ENCODE measurements at places on chromosomes 6 and 20.

DNA sequence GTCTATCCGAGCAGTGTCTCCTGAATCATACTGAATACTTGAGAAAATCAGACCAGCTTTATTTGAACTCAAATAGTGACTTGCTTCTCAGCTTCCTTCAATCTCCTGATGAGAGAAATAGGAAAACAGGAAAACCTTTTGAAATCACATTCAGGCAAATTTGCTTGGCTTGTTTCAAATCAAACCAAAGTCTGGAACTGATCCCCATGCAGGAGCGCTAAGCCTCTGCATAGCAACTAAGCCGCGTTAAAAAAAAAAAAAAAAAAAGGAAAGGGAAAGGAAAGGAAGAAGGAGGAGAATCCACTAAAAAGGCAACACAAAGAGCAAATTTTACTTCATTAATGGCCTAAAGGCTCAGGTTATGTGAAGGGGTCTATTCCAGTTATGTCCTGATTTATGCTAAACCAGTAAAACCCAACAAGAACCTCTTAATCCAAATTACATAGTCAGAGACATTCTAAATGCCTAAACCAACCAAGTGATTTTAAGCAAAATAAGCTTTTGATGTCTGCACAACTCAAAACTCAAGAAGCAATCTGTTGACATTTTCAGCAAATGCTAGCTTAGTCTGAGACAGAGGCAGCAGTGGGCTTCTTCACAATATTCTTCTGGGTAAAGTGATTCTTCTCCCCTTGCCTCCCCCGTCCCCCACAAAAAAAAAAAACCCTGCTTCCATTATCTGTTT lies 112.5 kb downstream of the SOBP start:
- DNase-seq, result no peak

GRCh38 chr6:89433252-89434149 lies 549 bp downstream of the ANKRD6 start:
- peak; percentile 46 for DNase-seq

- no peak for DNase-seq
These were observed 135.5 kb upstream of the AGPAT4 start for GRCh38 chr6:161409353-161409752.

DNA sequence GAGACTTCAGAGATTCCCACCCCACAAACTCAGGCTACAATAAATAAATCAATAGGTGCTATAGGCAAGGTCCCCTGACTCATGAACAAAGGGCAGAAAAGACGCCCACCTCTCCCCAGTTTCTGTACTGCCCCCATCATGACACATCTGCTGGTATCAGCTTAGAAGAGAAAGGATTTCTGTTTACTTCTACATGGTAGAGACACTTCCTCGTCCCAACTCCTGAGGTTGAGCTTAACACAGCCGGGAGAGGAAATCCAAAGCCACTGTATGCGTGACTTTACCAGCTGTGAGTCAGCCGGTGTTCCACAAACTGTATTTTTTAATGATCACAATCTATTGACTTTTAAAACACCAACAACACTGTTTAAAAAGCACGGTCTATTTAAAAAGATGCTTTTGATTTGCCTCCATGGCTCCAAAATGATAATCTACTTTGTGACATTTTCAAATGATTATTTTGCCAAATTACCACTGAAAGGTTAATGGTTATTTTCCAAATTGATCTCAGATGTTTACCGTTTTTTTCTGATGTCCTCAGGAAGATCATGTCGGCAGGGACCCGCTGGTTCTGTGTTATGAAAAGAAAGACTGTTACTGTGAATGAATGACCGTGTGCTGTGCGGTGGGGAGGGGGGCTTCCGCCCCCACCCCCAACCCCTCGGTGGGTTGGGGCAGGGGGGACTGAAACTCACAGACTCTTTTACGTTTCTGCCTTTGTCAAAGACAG lies 72.5 kb downstream of the ATP9A start:
- peak; percentile 50 for DNase-seq

DNA sequence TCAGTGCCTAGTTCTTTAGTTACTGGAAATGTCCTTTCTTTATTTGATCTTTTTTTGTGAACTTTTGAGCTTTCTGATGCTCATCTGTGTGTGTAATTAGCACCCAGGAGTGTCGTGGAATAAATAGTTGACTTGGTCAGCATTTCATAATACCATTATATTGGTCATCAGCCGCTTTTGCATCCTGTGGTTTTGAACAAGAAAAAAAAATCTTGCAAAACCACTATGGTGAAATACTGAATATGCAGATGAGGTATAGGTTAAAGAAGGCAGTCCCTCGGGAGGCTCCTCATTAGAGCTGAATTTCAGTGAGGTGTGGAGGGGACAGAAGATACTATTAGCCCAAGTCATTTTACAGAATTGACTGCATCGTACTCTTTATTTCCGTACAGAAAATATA lies 90.1 kb downstream of the FOXO3 start:
- no peak for DNase-seq

DNA sequence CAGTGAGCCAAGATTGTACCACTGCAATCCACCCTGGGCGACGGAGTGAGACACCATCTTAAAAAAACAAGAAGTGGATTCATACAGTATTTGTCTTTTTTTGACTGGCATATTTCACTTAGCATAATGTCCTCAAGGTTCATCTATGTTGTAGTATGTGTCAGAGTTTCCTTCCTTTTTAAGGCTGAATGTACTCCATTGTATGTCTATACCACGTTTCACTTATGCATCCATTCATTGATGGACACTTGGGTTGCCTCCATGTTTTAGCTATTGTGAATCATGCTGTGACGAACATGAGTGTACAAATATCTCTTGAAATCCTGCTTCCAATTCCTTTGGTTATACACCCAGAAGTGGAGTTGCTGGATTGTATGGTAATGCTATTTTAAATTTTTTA lies 28.9 kb upstream of the FAM83D start:
- no peak for DNase-seq

DNA sequence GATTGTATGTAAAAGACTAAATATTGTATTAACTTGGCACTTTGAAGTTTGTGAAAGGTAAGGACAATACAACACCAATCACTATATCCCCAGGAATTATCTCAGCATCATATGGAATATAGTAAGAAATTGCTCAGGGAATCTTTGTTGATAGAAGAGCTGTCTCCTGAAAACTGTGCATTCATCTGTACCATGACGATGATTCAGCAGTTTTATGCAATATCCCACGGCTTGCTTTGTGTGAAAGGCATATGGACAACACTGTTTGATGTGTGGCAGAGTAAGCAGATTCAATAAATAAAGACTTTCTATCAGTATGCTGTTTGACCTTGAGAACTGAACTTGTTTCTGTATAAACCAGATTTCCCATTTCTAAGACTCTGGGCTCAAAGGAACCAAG lies 147.5 kb upstream of the PLN start:
- DNase-seq, result no peak

DNA sequence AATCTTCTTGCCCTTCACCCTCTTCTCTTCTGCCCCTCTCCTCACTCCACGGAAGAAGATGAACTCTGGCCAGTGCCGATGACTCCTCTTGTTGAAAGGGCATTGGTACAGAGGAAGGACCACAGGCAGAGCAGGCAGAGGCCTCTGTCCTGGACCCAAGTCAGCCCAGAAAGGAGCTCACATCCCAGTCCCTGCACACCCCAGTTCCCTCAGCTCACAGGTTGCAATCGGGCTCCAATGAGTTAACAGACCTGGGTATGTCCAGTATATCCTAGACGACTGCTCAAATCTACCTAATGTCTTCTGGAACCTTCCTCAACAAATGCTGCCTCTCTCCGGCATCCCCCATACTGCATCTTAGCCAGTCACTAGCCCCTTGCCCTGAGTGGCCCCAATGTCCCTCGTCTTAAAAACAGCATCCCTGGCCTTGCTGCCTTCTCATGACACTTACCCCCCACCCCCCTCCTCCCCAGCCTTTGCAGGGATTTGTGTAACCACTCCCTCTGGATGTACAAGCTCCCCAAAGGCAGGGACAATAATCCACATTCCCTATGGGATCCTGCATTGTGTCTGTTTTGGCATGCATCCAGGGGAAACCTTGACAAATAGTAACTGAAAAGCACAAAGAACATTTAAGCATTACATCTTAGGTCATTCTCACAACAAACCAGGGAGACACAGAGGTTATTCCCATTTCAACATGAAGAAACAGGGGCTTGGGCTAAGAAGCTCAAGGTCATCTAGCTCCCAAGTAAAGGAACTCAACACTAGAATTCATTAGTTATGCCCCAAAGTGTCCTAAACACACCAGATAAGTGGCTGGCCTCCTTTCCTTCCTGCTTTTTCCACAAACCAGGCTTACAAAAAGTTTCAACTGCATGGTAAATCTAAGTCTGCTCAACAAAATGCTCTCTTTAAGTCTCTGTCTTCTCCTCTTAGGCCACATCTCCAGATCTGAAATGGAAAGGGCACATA lies 45.1 kb downstream of the TRERF1 start:
- no peak for DNase-seq

All from kidney (tissue), 22 donors.